Sciatic nerve (tissue), 2 donors: ENCODE measurements at places on chromosomes 11 and 22. TPM values are rescaled to one million over a fixed set of nuclear protein-coding genes. Genes with fewer than 3 reads are reported as not detected.
A peak's percentile ranks its signal among the peaks of the same experiment; 100 is the strongest.

The PGA3 gene
- not detected for total RNA-seq

The RFPL3 gene
- not detected for total RNA-seq

DNA sequence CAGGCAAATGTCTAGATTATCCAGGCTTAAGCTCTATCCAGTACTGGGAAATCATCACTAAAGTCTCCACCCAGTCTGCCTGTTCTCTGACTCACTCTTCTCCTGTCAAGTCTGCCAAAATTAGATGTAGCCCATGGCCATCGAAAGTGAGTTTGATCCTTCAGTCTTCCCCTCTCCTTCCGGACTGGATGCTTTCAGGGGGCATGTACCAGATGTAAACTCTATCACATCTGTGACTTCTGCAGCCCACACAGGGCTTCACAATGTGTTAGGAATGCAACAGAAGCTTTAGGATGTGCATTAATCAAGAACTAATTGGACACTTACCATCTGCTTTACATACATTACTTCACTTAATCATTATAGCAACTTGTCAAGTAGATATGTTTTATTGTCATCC is 12.3 kb downstream of the ME3 start:
- DNase-seq, result no peak

- no peak for DNase-seq
These were observed 34.0 kb downstream of the WEE1 start for GRCh38 chr11:9607511-9607899.

DNA sequence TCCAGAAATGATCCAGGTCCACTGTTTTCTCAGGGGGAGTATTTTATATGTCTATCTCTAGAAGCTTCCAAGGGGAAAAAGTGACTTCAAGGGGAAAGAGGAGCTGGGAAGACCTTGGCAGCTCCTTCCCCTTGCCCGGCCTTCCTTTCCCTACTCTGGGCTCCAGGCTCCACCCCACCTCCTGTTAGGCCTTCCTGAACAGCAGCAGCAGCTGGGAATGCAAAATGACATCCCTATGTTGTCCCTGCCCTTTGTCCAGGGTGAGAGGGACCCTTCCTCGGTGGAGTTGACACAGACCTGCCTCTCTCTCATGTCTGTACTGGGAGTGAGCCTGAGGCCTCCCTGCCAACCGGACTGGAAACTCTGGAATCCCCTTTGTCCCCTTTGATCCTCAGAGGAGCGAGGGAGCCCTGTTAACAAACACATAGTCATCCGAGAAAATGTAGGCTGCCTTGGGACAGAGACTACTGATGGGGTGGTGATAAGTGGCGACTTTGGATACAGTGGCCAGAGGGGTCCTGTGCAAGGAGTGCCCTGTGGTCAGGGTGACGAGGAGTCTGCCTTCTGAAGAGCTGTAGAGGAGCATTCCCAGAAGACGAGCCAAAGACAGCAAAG is 9.0 kb upstream of the MALAT1 start:
- DNase-seq, result peak; percentile 64

GRCh38 chr11:48002561-48002960 is 22.2 kb downstream of the PTPRJ start:
- no peak for DNase-seq

DNA sequence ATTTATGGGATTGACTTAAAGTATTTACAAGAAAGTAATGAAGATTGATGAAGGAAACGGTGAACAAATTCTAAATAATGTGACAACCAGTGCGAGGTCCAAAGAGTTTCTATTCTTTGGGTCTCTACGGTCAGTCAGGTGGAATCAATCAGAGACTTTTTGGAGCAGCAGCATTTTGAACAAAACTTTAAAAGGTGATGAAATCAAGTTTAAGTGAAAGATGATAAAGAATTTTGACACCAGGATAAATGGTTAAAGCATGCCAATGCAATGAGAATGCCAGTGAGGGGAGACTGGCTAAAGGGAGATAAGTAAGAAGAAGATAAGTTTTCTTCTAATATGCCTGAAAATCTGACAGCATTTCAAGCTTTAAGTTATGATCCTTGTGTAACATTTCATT is 67.9 kb downstream of the DCUN1D5 start:
- no peak for DNase-seq

GRCh38 chr22:22207845-22208564 is 36.6 kb upstream of the VPREB1 start:
- DNase-seq, result peak; percentile 82

GRCh38 chr11:121117788-121118187 is 16.7 kb downstream of the TECTA start:
- DNase-seq, result no peak

GRCh38 chr11:69172674-69173073 is 16.9 kb downstream of the SMIM38 start:
- DNase-seq, result no peak

GRCh38 chr11:119828819-119829218 is 99.8 kb upstream of the NECTIN1 start:
- no peak for DNase-seq

DNA sequence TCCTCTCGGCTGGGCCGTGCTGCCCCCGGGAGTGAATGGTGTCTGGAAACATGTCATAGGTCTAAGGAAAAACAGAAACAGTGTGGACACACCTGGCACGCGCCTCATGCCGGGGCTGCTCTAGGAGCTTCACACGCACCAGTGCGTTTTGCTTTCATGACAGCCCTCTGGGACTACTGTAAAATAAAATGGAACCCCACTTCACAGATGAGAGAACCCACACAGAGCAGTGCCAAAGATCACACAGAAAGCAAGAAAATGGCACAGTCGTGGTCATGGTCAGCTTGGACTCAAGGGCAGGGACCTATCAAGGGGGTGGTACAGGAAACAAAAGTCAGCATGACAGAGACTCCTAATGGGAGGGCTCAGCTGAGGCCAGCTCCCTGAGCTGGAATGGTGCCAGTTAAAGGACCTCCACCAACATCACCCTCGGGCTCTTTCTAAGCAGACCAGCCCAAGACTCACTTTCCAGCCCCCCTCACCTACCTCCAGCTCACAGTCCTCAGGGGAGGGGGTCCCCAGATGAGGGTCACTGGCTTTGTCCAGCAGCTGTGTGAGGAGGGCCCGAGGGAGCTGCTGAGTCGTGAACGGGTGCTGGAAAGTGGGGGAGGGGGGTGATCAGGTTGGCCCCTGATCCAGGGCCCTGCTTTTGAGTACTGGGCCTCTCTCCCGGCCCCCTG is 3.3 kb downstream of the MAP4K2 start:
- no peak for DNase-seq

- peak; percentile 90 for DNase-seq
These were observed at the start of gene CRYAB for GRCh38 chr11:111911563-111912401. CRYAB (minus strand) TSS chr11:111911770; CDS start chr11:111911724, 46 bp downstream.
